ENCODE measurements at places on chromosomes 16 and 17. TPM values are rescaled to one million over a fixed set of nuclear protein-coding genes. Genes with fewer than 3 reads are reported as not detected.

The CCL17 gene
- total RNA-seq, result not detected

The MT1H gene
- total RNA-seq, result not detected

The ABCA9 gene
- total RNA-seq, result not detected

DNA sequence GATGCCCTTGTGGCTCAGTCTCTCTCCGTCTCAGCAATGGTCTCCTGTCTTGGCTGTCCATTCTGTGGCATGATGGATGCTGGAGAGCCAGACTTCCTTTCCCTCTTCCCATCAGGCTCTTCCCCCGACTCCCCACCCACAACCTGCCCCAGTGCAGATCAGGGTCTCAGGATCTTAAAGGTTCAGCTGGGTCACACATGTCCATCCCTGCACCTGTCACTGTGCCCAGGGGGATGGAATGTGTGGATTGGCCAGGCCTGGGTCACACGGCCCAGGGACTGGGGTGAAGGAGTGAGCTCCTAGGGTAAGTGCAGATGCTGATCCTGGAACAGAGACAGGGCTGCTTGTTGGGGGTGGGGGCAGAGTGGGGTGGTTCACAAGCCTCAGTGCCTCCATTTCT, 23.0 kb downstream of the ADGRG5 start:
- no peaks in the 10 kb centered on the region for H3K36me3 ChIP-seq
- peaks cover 4% of the 10 kb centered on the region for H3K4me1 ChIP-seq
- no peak for DNase-seq
- H3K4me3 ChIP-seq, result no peak overlapping the region
- no peaks in the 10 kb centered on the region for H3K27me3 ChIP-seq

- peaks cover 8% of the 10 kb centered on the region for H3K4me1 ChIP-seq
- no peak for DNase-seq
- no peaks in the 10 kb centered on the region for H3K27me3 ChIP-seq
- peaks cover 30% of the 10 kb centered on the region for H3K36me3 ChIP-seq
- no peak overlapping the region for H3K27ac ChIP-seq
Observed at GRCh38 chr17:48637323-48638260, 11.4 kb upstream of the HOXB9 start.

- H3K27me3 ChIP-seq, result no peaks in the 10 kb centered on the region
- H3K4me3 ChIP-seq, result no peak overlapping the region
- no peaks in the 10 kb centered on the region for H3K36me3 ChIP-seq
- peak; percentile 77 for DNase-seq
- no peak overlapping the region for H3K27ac ChIP-seq
Observed at GRCh38 chr17:58577696-58578095, 63.3 kb upstream of the MTMR4 start.

DNA sequence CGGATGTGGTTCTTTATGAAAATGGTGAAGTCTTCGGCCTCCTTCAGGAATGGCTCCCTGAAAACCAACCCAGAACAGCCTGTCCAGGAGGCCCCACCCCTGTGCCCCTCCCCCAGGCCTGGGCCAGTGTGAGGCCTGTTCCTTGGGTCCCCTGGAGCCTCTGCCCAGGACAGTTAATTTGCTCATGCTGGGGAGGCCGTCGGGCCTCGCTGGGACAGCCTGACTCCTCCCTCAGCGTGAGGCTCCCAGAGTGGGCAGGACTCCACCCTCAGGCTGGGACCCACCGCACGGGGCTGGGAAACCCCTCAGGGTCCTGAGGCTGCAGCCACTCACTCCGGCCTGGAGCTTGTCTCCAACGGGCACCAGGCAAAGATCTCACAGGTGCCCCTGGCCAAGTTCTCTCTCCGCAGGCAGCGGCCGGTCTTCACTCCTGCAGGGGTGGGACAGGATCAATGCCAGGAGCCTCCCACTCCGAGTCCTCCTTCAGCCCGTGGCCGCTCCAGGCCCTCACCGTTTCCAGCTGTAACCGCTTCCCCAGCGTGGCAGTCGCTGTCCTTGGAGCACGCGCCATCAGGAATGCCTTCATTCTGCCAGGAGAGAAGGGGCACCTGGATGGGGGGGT, 5.8 kb downstream of the P2RX5 start:
- H3K4me3 ChIP-seq, result no peak overlapping the region
- H3K27ac ChIP-seq, result no peak overlapping the region
- peaks cover 9% of the 10 kb centered on the region for H3K4me1 ChIP-seq
- H3K36me3 ChIP-seq, result no peaks in the 10 kb centered on the region

GRCh38 chr16:51071326-51071725, 79.7 kb downstream of the SALL1 start:
- H3K4me1 ChIP-seq, result no peaks in the 10 kb centered on the region
- no peaks in the 10 kb centered on the region for H3K36me3 ChIP-seq
- H3K27me3 ChIP-seq, result peaks cover 16% of the 10 kb centered on the region
- DNase-seq, result no peak
- no peak overlapping the region for H3K4me3 ChIP-seq
- no peak overlapping the region for H3K27ac ChIP-seq

DNA sequence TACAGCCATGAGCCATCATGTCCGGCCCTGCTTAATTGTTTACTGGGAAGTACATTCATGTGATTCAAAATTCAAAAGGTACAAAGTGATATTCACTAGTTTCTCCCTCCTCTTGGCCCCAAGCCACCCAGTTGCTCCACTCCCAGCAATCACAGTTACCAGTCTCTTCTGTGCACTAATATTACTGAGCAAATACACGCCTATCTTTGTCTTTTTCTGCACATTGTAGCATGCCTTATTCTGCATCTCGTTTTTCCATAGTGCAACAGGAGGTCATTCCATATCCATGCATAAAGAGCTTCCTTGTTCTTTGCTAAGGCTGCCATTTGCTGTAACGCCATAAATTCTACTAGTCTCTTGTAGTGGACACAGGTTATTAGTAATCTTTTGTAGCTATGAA, 2.2 kb upstream of the ALOX15 start:
- peaks cover 7% of the 10 kb centered on the region for H3K4me1 ChIP-seq
- no peak for DNase-seq
- no peak overlapping the region for H3K4me3 ChIP-seq

DNA sequence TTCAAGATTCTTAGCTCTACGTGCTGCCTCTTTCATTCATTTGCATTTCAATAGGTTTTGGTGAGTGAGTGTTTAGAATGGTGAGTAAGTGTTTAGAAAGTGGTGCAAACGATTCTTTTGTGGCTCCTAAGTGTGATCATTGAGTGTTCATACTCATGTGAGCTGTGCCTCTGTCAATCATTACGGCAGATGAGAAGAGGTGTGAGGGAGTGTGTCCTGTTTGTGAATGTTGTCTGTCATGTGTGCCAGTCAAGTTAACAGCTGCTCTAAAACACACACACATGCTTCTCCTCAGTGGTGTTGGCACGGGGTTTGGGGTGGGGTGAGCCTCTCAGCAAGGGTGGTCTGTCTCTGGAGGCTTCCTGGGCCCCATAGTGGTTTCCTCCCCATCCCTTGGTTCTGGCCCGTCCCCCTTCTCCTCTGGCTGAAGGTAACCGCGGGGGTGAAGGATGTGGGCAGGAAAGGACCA, 11.4 kb downstream of the MYL4 start:
- H3K4me3 ChIP-seq, result no peak overlapping the region
- no peak for DNase-seq
- no peak overlapping the region for H3K27ac ChIP-seq
- peaks cover 8% of the 10 kb centered on the region for H3K4me1 ChIP-seq

Data from HCT116 (cell line).